DND-41 (cell line): ENCODE measurements at places on chromosomes 7 and 10.

GRCh38 chr7:6533893-6534495 is 17.3 kb downstream of the GRID2IP start:
- DNase-seq: no peak

- no peak for DNase-seq
Observed at GRCh38 chr10:56091872-56092271, 269.2 kb downstream of the ZWINT start.

- DNase-seq: no peak
Observed at GRCh38 chr7:91945476-91945875, 4.8 kb downstream of the AKAP9 start.

DNA sequence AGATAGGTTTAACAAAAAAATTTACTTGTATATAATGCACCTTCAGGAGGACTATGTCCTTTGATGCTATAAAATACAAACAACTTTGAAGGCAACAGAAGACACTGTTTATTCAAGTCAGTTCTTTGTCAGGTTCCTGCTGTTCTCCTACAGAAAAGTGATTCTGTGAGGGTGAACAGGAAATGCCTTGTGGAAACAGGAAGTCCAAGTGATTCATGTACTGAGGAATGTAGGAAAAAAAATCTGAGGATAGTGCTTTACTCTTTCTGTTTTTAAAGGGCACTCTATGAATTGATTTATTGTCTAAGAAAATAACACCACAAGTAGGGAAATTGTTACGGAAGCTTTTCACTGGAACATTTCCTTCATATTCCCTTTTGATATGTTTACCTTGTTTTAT is 171.9 kb downstream of the HDAC9 start:
- DNase-seq: no peak

GRCh38 chr7:92849322-92849721 is 12.9 kb upstream of the CDK6 start:
- no peak for DNase-seq

- peak; percentile 37 for DNase-seq
Observed at GRCh38 chr10:6269953-6270867, 67.5 kb downstream of the PFKFB3 start.

GRCh38 chr7:143426479-143427142 is 16.6 kb upstream of the TAS2R60 start:
- DNase-seq: no peak

GRCh38 chr10:74177140-74177677 is 26.2 kb downstream of the ADK start:
- DNase-seq: peak; percentile 29

DNA sequence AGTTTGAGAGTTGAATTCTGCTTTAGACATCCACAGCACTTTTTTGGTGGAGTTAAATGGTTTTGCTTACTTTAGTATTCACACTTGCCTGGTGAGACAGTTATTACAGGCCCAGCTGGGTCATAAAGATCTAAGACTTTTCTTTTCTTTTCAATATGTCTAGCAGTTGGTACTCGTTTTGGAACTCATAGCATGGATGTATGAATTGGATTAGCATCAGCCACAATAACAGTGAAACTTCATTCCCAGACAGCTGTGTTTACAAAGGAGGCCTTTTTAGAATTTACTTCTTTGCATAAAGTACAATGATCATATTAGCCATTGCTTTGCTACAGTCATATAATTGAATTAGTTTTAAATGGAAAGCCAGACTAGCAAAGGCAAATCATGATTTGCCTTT is 168.4 kb upstream of the DKK1 start:
- DNase-seq: no peak

DNA sequence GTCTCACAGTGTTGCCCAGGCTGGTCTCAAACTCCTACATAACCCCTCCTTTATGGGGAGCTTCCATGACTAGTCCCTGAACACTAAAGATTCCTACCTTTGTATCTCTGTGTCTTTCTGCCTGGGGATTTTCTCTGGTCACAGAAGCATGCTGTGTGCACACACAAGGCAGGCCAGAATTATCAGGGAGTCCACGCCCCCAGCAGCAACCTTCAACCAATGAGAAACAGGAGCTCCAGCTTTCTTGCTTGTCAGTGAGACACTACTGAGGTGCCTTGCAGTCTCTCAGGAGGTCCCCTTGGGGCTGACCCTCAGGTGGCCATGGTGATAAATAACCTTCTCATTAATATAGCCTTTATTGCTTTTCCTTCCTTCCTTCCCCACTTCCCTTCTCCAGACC is 45.1 kb upstream of the AUTS2 start:
- DNase-seq: no peak

- no peak for DNase-seq
Observed at GRCh38 chr7:135733603-135734342, 5.8 kb upstream of the SLC13A4 start.

DNA sequence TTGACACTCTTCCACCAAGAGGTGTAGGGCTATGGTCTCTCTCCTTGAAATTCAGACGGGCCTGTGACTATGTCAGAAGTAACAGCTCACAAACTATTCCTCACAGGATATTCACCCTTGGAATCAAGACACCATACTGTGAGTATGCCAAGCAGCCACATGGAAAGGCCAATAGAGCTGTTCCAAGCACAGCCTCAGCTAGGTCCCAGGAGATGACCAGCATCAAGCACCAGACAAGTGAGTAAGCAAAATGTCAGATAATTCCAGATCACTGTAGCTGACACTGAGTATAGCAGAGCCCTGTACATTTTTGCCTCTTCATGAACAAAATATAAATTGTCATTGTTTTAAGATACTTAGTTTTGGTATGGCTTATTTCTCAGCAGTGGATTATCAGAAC is 88.1 kb upstream of the KCND2 start:
- no peak for DNase-seq

DNA sequence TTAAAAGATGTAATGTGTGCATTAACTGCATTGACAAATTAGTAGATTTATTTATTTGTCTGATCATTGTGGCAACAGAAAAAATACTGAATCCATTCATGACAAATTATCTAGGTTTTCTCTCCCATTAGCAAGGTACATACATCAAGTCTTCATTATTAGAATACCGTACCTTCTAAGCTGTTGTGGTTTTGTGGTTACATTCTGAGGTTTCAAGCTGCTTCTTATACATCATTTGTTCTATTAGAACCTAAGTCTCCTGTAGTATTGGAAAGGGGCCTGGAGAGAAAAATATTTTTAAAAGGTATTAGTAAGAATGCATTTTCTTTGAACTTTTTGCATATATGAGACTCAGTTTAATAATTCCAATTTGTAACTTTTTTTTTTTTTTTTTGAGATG is 26.3 kb upstream of the CACNB2 start:
- no peak for DNase-seq

DNA sequence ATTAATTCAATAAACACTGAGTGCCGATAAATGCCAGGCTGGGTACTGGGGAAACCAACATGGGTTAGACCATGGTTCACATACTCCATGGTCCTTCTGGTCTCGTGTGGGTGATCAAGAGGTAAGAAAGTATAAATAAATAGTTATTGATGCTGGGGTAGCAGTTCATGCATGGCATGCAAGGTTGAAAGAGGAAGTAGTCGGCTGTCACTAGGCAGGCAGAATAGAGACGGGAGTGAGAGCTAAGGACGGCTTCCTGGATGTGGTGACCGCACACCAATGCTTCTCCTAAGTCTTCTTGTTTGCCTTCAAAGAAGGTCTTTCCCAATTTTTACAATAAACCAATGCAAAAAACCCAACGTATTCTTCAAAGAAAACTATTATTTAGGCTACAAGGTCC is 208.6 kb downstream of the ADAM12 start:
- no peak for DNase-seq

DNA sequence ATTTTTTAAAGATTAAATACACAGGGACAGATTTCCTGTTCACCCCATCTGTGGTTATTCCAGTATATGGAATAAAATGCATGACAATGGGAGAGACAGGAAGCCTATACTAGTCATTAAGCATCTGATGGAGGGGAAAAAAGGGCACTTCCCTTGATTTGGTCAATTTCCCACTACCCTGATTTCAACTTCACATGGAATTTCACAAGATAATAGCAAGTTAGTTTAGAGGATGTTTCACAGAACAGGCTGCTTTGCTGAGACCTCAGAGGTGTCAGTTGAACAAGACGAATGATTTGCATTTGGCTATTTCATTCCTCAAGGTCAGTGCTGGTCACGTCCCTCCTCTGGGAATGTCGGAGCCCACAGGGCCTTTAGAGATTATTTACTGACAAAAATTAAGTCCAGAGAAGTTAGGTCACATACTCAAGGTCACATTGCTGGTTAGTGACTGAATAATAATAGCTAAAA is 4.7 kb upstream of the ITPRIP start:
- no peak for DNase-seq

- no peak for DNase-seq
Observed at GRCh38 chr10:71429929-71430328, 33.2 kb downstream of the CDH23 start.

DNA sequence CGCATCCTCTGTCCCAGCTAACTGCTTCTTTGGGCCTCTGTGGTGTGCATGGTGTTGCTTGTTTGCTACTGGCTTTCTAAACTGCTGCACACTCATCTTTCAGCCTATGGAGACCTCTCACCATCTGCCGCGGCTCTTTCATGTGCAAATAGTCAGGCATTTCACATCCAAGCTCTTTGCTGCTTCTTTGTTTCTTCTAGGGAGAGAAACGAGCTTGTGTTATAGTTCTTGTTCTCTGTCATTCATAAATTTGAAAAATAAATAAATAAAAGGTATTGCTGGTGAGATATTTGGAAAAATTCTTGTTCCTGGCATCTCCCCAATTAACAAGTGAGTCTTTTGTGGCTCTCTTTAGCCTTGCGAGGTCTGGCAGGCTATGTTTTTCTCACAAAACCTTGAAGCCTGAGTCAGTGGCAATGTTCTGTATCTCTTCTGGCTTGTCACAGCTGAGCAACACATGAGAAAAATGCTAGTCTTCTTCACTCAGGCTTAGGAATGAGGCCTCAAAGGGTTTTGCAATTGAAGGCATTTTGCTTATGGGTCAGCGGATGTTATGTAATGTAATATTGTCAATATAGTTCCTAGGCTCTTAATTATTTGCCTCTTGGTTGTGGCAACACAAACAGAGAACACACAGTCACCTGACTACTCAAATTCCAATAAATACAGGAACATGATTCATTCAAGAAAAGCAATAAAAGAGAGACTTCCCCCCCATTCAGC is 274.0 kb downstream of the FRMD4A start:
- DNase-seq: no peak

DNA sequence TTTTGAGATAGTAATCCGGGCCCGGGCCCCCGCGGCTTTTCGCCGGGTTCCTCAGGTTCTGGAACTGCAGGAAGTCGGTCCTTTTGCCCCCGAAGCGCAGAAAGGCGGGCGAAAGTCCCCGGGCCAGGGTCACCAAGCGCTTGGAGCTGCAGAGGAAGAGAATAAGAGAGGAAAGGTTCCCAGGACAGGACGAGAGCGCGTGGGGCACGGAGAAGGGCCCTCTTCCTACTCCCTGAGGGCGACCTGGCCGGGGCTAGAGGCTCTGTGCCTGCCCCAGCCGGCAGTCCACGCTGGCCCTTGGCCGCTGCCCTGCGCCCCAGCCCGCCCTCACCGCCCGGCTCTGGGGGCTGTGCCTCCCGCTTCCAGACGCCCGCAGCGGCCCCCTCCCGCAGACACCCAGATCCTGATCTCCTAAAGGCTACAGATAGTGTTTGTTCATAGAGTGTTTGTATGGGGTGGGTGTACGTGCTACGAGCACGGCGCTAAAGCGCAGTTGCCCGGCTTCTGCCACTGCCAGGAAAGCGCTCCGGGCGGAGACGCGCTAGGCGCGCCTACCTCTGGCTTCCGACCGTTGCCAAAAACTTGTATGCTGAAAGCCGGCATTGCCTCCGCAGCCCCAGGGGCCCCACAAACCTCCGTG is 3.2 kb downstream of the HPSE2 start:
- DNase-seq: no peak

DNA sequence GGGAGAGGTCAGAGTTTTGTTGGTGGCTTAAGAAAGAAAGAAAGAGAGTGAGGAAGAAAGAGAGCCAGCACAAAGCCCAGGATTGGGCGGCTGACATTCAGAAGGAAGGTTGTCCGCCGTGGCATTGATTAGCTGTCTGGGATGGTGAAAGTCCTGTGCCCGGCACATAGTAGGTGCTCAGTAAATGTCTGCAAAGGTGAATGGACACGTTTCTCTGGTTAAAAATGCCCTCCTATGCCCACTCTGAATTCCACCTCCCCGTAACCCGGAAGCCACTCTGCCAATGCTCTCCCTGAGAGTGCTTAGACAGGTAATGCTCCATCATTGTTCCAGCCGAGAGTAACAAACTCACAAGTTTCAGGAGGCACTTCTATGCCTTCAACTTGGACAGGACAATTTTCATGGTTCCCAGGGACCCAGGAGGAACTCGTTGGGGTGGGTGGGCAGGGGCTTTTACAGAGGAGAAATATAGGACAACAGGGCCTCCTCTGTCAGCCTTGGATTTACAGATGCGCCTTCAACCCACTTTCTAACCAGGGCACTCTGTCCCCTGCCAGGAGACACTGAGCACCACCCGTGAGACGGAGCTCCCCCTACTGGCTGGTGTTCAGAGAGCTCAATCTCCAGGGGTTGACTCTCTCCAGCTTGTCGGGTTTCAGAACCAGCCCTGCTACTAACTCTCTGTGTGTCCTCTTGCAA is 411.5 kb upstream of the ZMIZ1 start:
- peak; percentile 71 for DNase-seq

GRCh38 chr10:43963793-43964425 is 315.2 kb upstream of the ZNF32 start:
- no peak for DNase-seq

GRCh38 chr10:130998046-130998435 is 313.5 kb downstream of the TCERG1L start:
- DNase-seq: no peak

GRCh38 chr7:102916426-102916825 is 3.6 kb downstream of the LRRC17 start:
- DNase-seq: no peak

- no peak for DNase-seq
Observed at GRCh38 chr7:78567836-78568235, 769.3 kb downstream of the PHTF2 start.

- DNase-seq: no peak
Observed at GRCh38 chr10:132066812-132067211, 1.1 kb downstream of the JAKMIP3 start.

DNA sequence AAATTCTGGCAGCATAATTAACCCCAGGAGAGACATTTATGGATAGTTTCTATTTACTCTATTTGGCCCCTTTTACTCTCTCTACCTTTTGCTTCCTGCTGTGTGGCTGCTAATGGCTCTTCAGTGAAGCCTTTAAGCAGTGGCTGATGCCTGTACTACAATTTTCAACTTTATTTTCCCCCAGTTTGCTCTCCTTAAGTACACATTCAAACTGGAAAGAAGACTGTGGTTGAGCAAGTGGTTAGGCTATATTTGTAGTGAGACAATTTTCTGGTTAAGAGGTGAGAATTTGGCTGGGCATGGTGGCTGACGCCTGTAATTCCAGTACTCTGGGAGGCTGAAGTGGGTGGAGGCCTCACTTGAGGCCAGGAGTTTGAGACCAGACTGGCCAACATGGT is 8.5 kb upstream of the RSBN1L start:
- no peak for DNase-seq

DNA sequence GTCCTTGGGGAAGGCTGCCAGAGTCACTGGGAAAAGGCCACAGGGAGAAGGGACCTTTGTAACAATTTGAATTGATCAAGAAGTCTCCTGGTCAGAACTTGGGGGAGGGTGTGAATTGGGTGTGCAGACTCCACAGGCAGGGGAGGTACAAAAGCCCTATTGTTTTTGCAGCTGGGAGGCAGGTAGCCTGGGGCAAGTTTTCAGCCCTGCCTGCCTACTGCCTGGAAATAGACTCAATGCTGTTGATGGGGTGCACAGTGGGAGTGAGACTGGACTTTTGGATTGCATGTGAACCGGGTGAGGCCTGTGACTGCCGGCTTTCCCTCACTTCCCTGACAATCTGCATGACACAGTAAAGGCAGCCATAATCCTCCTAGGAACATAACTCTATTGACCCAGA is 947.0 kb downstream of the REEP3 start:
- DNase-seq: no peak
